ENCODE measurements at places on chromosomes 5 and 9. TPM values are rescaled to one million over a fixed set of nuclear protein-coding genes. Genes with fewer than 3 reads are reported as not detected.
A peak's percentile ranks its signal among the peaks of the same experiment; 100 is the strongest.

Gene SH3RF2
- 7.7 TPM for polyA plus RNA-seq

Gene SPATA31A3
- polyA plus RNA-seq: not detected

Gene MARCOL
- polyA plus RNA-seq: not detected

Gene CEP120
- 18.3 TPM for polyA plus RNA-seq

Gene PPP2R2B
- polyA plus RNA-seq: 14.7 TPM

Gene ACTBL2
- not detected for polyA plus RNA-seq

Gene SLC12A7
- 41.3 TPM for polyA plus RNA-seq

Gene DPYSL3
- 38.9 TPM for polyA plus RNA-seq

Gene TRIM7
- polyA plus RNA-seq: 0.42 TPM

Gene PITX1
- polyA plus RNA-seq: not detected

Gene AMBP
- 2.2 TPM for polyA plus RNA-seq

GRCh38 chr5:80466669-80467485 lies 21.0 kb upstream of the FAM151B start:
- DNase-seq: no peak

DNA sequence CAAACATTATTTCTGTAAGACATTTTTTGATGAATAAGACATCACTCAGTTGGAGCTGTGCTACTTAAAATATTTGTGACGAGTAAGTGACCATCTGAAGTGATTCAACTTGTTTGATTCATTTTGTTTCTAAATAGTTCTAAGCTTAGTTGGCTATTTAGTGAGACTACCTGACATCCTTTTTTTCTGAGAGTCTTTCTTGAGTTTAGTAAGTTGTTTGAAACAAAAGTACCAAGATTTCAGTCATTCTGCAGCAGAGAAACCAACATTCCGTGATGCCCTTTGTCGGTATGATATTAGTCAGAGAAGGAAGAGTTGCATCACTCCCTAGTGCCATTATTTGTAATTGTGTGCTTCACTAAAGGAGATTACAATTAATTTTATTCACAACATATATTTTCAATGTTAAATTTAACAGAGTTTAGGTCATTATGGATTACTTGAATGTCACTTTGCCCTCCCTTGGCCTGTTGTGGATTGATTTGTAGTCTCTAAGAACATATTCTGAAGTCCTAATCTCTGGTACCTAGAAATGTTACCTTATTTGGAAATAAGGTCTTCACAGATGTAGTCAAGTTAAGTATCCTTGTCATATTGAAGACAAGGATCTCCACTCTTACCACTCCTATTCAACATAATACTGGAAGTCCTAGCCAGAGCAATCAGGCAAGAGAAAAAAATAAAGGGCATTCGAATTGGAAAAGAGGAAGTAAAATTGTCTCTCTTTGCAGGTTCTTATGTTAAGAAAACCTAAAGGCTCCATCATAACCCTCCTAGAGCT lies 212.2 kb downstream of the PCSK1 start:
- no peak for DNase-seq

- no peak for DNase-seq
Observed at GRCh38 chr9:113763429-113763828, 112.7 kb upstream of the ZNF618 start.

DNA sequence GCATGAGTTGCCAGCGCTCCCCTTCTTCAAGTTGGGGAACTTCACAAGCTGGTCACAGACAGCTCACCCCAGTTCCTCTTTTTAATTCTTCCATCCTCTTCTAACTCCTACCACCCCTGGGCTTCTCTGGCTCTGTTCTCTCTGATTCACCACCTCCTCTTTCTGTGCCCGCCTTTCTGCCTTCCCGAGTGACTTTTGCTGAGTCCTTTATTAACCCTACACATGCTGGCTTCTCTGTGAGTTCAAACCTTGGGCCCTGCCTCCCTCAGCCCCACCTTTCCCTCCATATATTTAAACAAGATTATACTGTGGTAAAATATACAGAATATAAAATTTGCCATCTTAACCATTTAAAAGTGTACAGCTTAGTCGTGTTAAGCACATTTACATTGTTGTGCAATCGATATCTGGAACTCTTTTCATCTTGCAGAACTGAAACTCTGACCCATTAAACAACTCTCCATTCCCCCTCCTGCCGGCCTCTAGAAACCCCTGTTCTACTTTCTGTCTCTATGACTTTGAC lies 32.0 kb downstream of the SLC46A2 start:
- no peak for DNase-seq

GRCh38 chr5:103505581-103506305 lies 56.8 kb downstream of the NUDT12 start:
- DNase-seq: no peak

GRCh38 chr5:50963971-50964745 lies 297.7 kb downstream of the PARP8 start:
- DNase-seq: no peak

DNA sequence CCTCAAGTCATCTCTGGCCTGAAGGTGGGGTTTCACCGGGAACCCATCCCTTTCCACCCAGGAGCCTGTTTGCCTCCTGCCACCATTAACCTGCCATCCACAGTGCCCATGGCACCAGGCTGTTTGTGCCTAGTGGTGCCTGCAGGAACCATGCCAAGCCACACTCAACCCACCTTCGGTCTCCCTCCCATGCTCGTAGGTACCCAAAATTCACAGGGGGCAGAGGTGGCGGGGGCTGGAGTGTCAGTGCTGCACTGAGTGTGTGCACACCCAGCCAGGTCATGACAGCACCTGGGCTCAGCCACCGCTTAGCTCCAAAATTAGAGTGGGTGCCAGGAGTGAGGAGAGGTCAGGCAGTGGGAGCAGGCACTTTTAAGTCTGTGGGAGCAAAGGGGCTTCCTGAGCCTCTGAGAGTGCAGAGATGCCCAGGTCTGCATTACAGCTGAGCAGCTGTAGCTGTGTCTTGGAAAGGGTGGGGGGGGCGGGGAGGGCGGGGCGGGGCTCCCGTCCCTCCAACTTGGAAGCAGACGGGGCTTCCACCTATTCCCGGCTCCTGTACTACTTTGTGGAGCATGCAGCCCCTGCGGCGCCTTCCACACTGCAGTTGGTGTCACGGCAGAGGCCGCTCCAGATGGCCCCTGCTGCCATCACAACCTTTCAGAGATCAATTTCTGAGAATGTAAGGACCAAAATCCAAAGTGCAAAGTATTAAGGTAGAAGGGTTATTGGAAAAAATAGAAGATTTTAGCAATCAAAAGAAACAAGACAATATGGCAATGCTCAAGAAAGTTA lies 2396.8 kb upstream of the C9orf72 start:
- DNase-seq: no peak

DNA sequence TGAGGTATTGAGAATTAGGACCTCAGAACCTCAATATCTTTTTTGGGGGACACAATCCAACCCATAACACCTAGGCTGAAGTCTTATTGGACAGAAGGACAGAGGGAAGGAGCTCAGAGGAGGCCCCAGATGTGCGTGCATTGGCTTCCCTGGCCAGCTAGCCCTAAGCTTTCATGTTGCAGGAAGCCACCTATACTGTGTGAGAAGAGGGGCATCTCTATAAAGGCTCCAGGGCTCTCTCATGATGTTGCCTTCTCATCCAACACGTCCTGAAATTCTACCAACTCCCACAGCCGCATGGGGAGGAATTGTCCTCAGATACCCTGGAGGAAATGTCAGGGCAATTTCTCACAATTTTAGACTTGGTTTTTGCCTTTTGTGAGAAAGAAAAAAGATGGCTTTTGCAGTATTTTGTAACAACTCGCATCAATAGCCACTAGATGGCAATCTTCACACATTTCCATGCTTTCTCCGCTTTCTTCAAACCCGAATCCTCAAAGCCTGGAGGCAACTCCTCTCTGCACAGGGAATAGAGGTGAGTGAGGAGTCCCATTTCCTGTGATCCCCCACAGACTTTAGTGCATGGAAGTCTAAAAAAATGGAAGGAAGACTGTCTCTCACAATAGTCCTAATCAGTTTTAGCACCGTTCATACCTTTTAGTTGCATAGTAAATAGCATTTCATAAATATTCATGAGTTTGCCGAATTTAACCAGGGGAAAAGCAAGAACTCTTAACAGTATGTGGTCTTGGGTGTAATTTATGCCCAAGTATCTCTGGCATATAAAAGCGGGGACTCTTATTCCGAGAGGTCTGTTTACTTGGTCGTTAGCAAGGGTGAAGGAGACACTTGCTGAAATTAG lies 7.4 kb upstream of the PPP3R2 start:
- DNase-seq: peak; percentile 51

DNA sequence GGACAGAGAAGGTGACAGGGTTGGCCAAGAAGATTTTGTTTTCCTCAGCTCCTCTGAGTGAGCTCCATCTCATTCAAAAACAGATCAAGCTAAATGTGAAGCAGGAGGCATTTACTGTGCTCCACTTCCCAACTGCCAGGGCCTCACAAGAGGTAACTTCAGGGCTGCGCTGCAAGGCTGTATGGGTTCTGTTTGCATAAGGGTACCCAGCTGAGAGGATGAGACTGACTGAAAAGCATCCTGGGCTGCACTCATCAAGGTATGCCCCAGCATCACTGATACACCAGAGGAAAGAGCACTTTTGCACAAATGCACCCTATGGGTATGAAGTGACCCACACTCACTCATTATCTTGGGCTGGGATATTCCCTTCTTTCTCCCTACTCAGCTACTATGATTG lies 316.2 kb upstream of the HAPLN1 start:
- DNase-seq: no peak

DNA sequence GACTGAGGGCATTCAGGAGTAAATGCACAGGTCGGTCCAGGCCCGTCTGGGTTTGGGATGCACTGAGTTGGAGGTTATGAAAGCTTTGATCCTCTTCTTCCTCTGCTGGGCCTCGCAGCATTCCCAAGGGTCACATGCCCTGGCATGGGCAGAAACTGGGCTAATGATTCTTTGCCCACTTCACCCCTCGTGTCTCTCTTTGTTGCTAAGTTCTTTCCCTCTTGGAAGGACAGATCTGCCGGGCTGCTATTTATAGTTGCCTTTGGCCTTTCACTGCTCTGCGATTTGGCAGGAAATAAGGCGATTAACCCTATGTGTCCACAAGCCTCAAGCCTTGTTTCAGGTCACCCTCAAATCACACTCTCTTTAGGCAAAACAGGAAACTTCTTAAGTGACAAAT lies 66.9 kb downstream of the ENTREP1 start:
- DNase-seq: peak; percentile 22

GRCh38 chr5:151628112-151628823 lies 37.1 kb upstream of the FAT2 start:
- DNase-seq: no peak

GRCh38 chr5:79011219-79011836 lies 26.2 kb upstream of the ARSB start:
- no peak for DNase-seq

DNA sequence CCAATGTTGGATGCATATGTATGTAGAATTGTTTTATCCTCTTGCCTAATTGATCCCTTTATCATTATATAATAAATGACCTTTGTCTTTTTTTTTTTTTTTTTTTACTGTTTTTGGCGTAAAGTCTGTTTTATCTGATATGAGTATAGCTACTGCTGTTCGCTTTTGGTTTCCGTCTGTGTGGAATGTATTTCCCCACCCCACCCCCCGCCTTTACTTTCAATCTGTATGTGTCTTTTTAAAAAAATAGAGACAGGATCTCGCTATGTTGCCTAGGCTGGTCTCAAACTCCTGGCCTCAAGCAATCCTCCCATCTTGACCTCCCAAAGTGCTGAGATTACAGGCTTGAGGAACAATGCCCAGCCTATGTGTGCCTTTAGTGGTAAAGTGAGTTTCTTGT lies 11.3 kb downstream of the AHRR start:
- DNase-seq: no peak

GRCh38 chr9:87567571-87567970 lies 69.9 kb downstream of the DAPK1 start:
- no peak for DNase-seq

- DNase-seq: no peak
Observed at GRCh38 chr5:176391999-176392398, 3.4 kb downstream of the HIGD2A start.

- DNase-seq: no peak
Observed at GRCh38 chr9:36584620-36585460, 12.1 kb downstream of the MELK start.

GRCh38 chr5:177434437-177434836 lies 8.0 kb downstream of the GRK6 start:
- no peak for DNase-seq

DNA sequence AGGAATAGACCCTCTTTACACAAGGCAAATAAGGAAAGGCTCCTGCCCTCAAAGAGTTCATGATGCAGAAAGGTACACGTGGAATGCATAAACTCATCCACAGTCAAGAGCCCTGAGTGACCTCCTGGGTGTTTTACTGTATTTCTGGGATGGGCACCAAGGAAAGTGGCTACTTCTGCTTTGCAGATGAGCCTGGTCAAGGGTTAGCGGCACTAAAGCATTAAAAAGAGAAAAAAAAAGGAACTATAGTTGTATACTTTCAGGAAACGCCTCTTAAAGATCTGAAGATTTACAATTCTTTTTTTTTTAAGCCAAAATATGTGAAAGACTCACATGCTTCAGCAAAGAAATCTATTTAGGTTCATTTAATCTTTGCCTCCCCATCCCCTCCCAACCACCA lies 366.2 kb upstream of the PDE4D start:
- no peak for DNase-seq

- DNase-seq: no peak
Observed at GRCh38 chr9:99591770-99592169, 229.9 kb upstream of the NR4A3 start.

- no peak for DNase-seq
Observed at GRCh38 chr9:95075700-95076099, 241.8 kb downstream of the FANCC start.

DNA sequence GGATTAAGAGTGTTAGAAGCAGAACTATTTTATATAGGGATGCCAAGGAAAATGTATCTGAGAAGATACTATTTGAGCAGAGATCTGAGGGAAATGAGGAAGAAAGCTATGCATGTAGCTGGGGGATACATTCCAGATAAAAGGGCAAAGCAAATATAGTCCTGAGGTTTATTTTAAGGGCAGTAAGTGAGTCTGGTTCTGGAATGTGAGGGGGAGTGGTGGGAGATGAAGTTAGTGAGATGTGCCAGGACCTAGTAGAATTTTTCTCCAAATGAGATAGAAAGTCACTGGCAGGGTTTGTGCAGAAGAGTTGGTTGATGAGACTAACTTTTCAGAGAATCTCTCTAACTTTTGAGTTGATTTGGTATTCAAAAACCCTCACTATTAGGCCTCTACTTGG lies 374.7 kb downstream of the ADGRV1 start:
- no peak for DNase-seq

GRCh38 chr5:84092738-84093137 lies 291.9 kb downstream of the EDIL3 start:
- no peak for DNase-seq

- no peak for DNase-seq
Observed at GRCh38 chr9:132164604-132165362, 2.9 kb downstream of the NTNG2 start.

DNA sequence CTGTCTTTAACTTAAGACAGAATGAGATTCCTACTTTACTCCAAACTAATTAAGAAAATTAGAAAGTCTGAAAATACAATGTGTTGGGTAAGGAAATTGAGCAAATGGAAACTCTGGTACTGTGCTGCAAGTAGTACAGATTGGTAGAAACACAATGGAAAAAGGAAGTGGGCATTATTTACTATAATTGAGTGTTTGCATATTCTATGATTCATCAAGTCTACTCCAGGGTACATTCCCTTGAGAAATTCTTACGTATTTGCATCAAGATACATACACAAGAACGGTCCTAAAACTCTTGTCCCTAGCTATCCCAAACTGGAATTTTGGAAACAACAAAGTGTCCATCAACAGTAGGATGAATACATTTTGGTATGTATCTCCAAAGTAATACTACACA lies 123.5 kb upstream of the TARS1 start:
- DNase-seq: no peak

GRCh38 chr5:110784901-110785300 lies 46.1 kb downstream of the SLC25A46 start:
- DNase-seq: no peak

- no peak for DNase-seq
Observed at GRCh38 chr9:90697808-90698207, 55.2 kb upstream of the DIRAS2 start.

Data from renal pelvis (tissue), 12 donors.